Tibial nerve (tissue), 4 donors: ENCODE measurements at places on chromosomes 6 and 20. TPM values are rescaled to one million over a fixed set of nuclear protein-coding genes. Genes with fewer than 3 reads are reported as not detected.

DNA sequence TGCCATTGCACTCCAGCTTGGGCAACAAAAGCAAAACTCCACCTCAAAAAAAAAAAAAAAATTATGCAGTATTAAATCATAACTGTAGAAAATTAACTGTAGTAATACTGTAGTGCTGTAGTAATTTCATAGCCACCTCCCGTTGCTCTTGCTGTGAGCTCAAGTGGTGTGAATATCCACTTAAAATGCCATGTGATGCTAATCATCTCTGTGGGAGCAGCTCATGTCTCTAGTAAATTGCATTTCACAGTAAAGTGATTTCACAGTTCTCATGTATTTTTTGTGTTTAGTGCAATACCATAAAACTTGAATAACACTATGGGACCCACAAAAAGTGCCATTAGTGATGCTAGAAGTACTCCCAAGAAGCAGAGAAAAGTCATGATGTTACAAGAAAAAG is 14.4 kb upstream of the FAM217A start:
- DNase-seq, result no peak
- H3K27me3 ChIP-seq, result no peaks in the 10 kb centered on the region
- H3K4me1 ChIP-seq, result no peaks in the 10 kb centered on the region
- H3K36me3 ChIP-seq, result no peaks in the 10 kb centered on the region
- H3K4me3 ChIP-seq, result no peak overlapping the region

The LPIN3 gene
- 26.8 TPM for total RNA-seq

The DUSP15 gene
- 39.8 TPM for total RNA-seq

GRCh38 chr6:142845624-142846458 is 99.1 kb downstream of the HIVEP2 start:
- peak overlapping the region; percentile 71 for H3K27ac ChIP-seq
- DNase-seq, result peak; percentile 64
- H3K4me1 ChIP-seq, result peaks cover 33% of the 10 kb centered on the region
- no peaks in the 10 kb centered on the region for H3K27me3 ChIP-seq

GRCh38 chr20:37520419-37520955 is 563 bp upstream of the NNAT start:
- peaks cover 43% of the 10 kb centered on the region for H3K36me3 ChIP-seq
- H3K4me1 ChIP-seq, result peaks cover 74% of the 10 kb centered on the region
- no peak overlapping the region for H3K4me3 ChIP-seq
- DNase-seq, result no peak
- H3K27me3 ChIP-seq, result no peaks in the 10 kb centered on the region
- no peak overlapping the region for H3K27ac ChIP-seq

The FGD2 gene
- total RNA-seq, result 48.1 TPM

- no peak overlapping the region for H3K4me3 ChIP-seq
- no peaks in the 10 kb centered on the region for H3K36me3 ChIP-seq
- H3K27me3 ChIP-seq, result no peaks in the 10 kb centered on the region
- H3K4me1 ChIP-seq, result no peaks in the 10 kb centered on the region
- DNase-seq, result no peak
- H3K27ac ChIP-seq, result no peak overlapping the region
These were observed 53.6 kb upstream of the BHLHE23 start for GRCh38 chr20:63060057-63060991.

- no peak overlapping the region for H3K27ac ChIP-seq
- no peak overlapping the region for H3K4me3 ChIP-seq
- no peaks in the 10 kb centered on the region for H3K4me1 ChIP-seq
- DNase-seq, result no peak
These were observed 179.5 kb downstream of the RFPL4B start for GRCh38 chr6:112526594-112526993.
